CD14-positive monocyte (primary cell): ENCODE measurements at places on chromosomes 5 and 9.

- DNase-seq, result no peak
Measured at GRCh38 chr5:64518793-64519192, 13.0 kb downstream of the RGS7BP start.

- DNase-seq, result no peak
Measured at GRCh38 chr5:158752656-158752973, 347.1 kb downstream of the EBF1 start.

DNA sequence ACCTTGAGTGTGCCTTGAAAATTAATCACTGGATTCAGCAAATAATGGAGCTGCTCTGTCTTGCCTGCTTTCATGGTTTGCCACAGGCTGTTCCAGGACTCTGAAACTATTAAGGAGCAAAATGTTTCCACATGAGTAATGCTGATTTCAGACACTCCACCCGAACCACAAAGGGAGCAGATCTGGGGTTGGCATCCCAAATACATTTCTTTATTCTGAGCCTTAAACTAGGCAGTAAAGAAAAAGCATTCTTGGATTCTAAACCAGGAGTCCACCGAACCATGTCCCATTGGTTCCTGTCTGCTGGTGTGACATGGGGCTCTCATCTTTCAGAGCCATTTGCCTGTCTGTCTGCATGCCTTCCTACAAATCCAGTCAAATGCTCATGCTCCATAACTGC, 10.1 kb upstream of the C1QTNF3 start:
- DNase-seq, result no peak

- no peak for DNase-seq
Measured at GRCh38 chr5:118808441-118808840, 179.9 kb downstream of the DTWD2 start.

GRCh38 chr9:122420315-122420714, 49.5 kb downstream of the PTGS1 start:
- no peak for DNase-seq

DNA sequence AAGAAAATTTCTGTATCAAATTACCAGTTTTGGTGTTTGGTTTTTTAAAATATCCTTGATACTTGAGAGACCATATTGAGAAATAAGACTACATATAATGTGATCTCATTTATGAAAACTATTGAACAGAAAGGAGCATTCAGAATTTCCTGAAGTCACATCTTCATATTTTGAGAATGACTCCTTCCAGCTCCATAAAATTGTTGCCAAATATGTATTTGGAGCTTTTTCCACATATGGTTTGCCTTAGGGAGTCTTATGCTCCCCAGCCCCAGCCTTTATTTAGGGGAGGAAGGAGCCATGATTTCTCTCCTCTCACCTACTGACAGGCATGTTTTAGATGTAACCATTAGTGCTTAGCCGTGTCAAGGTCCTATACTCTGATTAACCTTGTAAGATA, 51.1 kb downstream of the GCNT1 start:
- DNase-seq, result no peak

DNA sequence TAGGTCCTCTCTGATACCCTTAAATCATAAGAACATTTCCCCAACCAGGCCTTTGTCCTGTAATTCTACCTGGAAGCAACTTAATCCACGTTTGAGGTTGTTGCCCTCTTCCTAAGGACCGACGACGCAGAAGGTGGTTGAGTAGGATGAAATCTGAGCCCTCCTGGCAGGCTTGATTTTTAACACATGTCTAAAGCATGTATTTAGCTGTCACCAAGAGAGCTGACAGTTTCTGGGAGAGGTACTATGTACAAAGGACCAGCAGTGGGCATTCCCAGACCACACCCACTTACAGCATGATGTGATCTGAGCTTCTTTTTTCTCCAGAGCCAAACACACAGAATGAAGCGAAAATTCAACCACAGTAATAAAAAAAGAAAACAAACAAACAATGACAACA, 260.9 kb downstream of the SH3GL2 start:
- no peak for DNase-seq

DNA sequence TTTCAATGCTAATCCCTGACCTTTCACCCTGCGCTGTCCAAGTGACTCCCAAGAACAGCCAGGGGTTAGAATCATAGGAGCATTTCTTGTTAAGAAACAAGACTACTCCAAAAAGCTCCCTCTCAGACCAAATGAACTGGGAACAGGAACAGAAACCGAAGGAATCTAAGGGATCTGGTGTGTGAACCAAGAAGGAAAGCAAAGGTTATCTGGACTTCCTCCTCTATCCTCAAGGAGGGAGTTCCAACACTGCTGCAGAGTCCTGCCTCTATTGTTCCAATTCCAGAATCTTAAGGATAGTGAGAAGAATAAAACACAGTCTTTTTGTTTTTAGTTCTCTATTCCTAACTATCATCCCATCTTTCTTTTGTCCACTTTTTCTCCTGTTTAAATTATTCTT, 87.2 kb downstream of the EPB41L4A start:
- DNase-seq, result no peak

DNA sequence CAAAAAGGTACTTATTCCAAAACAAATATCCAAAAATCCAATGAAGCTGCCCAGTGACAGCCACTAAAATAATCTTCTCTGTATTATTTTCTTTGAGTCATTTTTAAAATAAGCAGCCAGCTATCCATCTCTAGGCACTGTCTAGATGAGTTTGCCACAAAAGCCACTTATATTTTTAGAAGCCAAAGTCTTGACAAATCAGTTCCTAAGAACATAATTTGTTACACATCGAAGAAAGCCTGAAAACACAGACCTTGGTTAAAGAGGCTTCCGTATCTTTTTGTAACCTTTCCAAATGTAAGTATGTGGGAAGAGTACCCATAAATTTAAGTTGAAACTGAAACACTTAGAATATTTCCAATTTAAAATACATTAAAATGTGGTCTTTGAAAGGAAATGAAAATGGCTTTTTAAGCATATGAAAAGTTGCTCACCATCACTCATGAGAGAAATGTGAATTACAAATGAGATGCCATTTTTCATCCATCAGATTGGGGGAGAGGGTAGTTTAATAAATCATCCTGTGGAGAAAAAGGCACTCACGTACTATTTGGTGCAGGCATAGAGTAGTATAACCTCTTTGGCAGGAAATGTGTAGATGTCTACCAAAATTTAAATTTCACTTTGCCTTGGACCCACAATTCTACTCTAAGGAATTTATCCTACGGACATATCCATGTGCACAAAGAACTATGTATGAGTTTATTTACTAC, 180.4 kb downstream of the MLLT3 start:
- no peak for DNase-seq

DNA sequence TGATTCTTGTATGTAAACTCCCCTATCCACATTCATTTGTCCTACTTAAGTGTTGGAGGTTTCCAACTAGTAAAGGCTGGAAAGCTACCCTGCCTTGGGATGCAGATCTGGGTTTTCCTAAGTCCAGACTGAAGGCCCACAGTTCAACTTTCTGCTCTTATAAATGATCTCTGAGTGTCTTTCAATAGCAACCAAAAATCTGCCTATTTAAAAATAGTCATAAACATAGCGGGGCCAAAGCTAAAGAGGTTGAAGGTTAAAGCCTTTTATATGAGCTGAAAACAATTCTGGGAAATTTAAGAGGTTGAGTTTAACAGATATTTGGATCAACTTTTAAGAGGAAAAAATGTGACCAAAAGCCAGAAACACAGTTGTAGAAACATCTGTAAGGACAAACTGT, 87.2 kb downstream of the NTRK2 start:
- no peak for DNase-seq

GRCh38 chr9:93149361-93149760, 15.3 kb upstream of the NINJ1 start:
- no peak for DNase-seq

DNA sequence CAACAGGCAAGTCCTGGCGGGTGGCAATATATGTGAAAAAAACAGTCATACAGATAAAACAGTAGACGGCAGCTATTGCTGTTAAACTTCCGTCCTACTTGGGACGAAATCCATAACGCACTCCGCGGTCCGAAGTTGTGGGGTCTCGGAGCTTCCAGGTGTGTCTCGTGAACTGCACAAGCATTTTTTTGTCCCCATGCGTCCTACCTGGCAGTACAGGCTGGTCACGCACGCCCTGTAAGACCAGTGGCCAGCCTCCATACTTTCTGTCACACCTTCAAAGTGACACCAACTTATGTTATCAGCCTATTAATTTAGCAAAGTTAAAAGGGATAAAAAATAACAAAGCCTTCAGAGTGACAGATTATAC, 51.3 kb downstream of the TGFBI start:
- no peak for DNase-seq
